Right cardiac atrium (tissue), 5 donors: ENCODE measurements at places on chromosomes 7 and 10. TPM values are rescaled to one million over a fixed set of nuclear protein-coding genes. Genes with fewer than 3 reads are reported as not detected.

Gene PLCE1
- 6.0 TPM for polyA plus RNA-seq

Gene PITX3
- polyA plus RNA-seq = 0.52 TPM

Gene TRA2A
- 38.9 TPM for polyA plus RNA-seq

Gene SEMA3E
- polyA plus RNA-seq = 0.02 TPM

Gene ZNF438
- 14.9 TPM for polyA plus RNA-seq

Gene SFTPA1
- polyA plus RNA-seq = not detected

Gene MYO1G
- polyA plus RNA-seq = 0.70 TPM

Gene LRRC18
- not detected for polyA plus RNA-seq

Gene SNCG
- polyA plus RNA-seq = 30.2 TPM

Gene CYP2C18
- not detected for polyA plus RNA-seq

Gene COL17A1
- polyA plus RNA-seq = 0.07 TPM

Gene GPER1
- polyA plus RNA-seq = 3.6 TPM

Gene WEE2
- not detected for polyA plus RNA-seq

Gene TMEM139
- 10.9 TPM for polyA plus RNA-seq

Gene HOGA1
- polyA plus RNA-seq = 15.0 TPM

Gene AKR1C4
- not detected for polyA plus RNA-seq

Gene GIMAP6
- polyA plus RNA-seq = 14.6 TPM

Gene PGAM2
- polyA plus RNA-seq = 2,530 TPM

Gene TDRD1
- polyA plus RNA-seq = 0.11 TPM

Gene SPDYE16
- polyA plus RNA-seq = 0.09 TPM

Gene YAE1
- 30.9 TPM for polyA plus RNA-seq

Gene DUS4L
- polyA plus RNA-seq = 6.1 TPM

Gene MTERF1
- polyA plus RNA-seq = 5.7 TPM

Gene BLNK
- polyA plus RNA-seq = 0.59 TPM

Gene LGI1
- 0.68 TPM for polyA plus RNA-seq

Gene OR2A1
- polyA plus RNA-seq = 0.02 TPM

Gene TLX1
- polyA plus RNA-seq = 0.52 TPM

Gene CAV2
- polyA plus RNA-seq = 136 TPM

Gene PKD1L1
- polyA plus RNA-seq = 0.81 TPM

Gene HMX2
- polyA plus RNA-seq = not detected

Gene ENKUR
- not detected for polyA plus RNA-seq

Gene IL15RA
- polyA plus RNA-seq = 13.9 TPM

Gene ASZ1
- polyA plus RNA-seq = not detected

Gene PTPN20
- polyA plus RNA-seq = 6.7 TPM

Gene PAX4
- not detected for polyA plus RNA-seq

Gene ITGB1
- polyA plus RNA-seq = 259 TPM

Gene ENTPD1
- polyA plus RNA-seq = 5.3 TPM

Gene EIF4EBP2
- polyA plus RNA-seq = 29.6 TPM

Gene H2BK1
- polyA plus RNA-seq = not detected
